ENCODE measurements at places on chromosomes 1 and 21. TPM values are rescaled to one million over a fixed set of nuclear protein-coding genes. Genes with fewer than 3 reads are reported as not detected.

DNA sequence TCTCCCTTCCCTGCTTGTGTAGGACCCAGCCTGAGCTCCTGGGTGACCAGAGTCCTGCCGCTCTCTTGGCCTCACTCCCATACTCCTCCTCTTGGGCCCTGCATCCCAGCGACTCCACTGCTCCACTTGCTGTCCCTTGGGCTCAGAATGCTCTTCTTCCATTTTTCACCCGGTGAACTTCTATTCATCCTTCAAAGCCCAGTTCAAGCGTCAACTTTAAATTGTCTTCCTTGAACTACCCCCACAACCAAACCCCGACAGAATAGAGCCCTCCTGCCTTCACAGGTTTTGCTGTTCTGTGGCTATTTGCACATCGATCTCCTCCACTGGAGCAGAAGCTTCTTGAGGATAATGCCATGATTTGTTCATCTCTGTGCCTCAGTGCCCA lies 215.4 kb upstream of the EDN2 start:
- DNase-seq, result no peak

DNA sequence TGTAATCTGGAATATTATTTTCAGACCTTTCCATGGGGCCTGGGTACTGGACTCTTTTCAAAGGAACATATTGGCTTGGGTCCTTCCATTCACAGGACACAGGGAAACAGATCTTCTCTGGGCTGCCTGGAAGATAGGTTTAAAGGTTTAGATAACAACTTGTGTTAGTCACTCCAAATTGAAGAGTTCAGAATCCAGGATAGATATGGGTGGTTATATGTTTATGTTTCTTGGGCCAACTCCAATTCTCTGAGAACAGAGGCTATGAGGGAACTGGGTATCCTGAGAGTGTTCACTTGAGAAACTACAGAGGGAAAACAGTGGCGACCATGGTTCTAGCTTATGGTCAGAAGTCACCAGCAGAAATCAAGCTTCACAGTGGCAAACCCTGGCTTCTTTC lies 8.7 kb upstream of the PIGM start:
- DNase-seq, result no peak

DNA sequence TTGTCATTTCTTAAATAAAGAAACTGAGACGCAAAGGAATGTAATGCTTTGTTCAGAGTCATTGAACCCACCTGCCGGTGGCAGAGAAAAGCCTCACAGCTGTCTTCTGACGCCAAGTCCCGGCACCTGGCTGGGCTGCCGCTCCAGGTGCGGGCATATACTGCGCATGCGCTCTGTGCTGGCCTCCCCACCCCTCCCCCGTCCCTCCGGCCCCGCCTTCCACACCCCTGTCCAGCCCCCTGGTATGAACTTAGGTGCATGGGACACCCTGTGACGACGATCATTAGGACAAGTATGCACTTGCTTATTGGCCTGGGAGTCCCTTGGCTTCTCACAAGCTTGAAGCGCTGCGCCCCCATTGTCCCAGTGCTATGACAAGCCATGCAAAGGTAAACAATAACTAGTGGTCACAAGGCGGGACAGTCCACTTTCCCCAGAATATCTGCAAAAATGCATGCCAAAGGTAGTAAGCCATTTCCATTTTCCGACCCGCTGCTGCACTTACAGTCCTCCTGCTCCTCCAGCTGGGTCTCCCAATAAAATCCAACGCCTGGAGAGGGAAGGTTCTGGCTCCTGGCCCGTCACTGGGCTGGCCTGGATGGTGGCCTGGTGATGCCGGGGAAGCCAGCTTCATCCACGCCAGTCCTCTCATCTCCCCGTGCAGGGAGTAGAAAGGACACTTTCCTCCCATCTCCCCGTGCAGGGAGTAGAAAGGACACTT lies 100.4 kb downstream of the PSMG1 start:
- DNase-seq, result no peak

DNA sequence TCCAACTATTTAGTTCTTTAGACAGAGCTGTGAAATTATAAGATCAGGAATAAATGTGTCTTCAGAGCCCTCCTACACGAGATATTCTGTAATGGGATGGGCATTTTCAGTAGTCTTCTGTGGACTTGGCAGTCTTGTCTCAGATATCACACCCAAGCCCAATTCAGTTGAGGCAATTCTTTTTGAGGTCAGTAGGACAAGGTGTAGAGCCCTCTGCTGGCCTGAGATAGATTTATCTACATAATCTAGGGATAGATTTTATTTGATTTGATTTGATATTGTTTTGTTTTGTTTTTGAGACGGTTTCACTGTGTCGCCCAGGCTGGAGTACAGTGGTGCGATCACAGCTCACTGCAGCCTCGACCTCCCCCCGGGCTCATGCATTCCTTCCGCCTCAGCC lies 77.5 kb downstream of the FMN2 start:
- peak; percentile 31 for DNase-seq

DNA sequence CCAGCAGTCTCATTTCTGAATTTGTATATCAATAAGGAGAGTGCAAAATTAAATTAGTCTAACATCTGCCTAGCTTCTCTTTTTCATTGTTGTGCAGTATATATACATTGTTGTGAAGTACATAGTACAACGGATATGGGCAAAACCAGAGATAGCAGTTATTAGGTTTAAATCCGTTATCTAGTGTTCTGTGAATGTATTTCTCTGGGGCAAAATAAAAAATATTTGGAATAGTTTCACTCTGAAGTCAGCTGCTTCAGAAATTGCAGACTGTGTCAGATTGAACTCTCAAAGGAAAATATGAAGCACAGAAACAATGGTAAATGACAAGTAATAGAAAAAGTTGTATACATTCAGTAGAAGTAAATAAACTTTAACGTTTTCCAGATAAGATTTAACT lies 836.5 kb upstream of the CXADR start:
- no peak for DNase-seq

DNA sequence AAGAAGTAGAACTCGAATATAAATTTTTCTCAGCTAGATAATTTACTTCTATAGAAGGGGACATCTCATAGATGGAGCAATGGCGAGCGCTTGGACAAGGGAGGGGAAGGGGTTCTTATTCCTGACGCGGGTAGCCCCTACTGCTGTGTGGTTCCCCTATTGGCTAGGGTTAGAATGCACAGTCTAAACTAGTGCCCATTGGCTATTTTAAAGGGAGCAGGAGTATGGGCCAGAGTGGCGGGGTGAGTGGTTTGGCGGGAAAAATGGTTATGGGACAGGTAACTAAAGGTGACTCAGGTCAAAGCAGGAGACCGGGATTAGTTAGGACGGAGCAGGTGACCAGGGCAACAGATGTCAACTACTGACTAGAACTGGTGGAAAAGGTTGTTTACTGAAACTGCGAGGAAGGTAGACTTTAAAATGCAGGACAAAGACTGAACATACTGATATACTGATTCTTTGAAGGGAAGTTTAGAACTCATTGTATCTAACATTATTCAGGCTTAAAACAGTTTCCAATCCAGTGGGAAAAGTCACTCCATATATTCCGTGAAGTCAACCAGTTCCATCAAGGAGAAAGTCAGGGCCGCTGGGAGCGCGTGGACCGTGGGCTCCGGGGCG lies 940 bp upstream of the ATAD3A start:
- peak; percentile 20 for DNase-seq

GRCh38 chr21:44920694-44921604 lies at the start of gene ITGB2:
Gene ITGB2, minus strand, starts transcription at chr21:44920899. Its CDS starts 10,117 bp downstream, at chr21:44910782.
- DNase-seq, result no peak

DNA sequence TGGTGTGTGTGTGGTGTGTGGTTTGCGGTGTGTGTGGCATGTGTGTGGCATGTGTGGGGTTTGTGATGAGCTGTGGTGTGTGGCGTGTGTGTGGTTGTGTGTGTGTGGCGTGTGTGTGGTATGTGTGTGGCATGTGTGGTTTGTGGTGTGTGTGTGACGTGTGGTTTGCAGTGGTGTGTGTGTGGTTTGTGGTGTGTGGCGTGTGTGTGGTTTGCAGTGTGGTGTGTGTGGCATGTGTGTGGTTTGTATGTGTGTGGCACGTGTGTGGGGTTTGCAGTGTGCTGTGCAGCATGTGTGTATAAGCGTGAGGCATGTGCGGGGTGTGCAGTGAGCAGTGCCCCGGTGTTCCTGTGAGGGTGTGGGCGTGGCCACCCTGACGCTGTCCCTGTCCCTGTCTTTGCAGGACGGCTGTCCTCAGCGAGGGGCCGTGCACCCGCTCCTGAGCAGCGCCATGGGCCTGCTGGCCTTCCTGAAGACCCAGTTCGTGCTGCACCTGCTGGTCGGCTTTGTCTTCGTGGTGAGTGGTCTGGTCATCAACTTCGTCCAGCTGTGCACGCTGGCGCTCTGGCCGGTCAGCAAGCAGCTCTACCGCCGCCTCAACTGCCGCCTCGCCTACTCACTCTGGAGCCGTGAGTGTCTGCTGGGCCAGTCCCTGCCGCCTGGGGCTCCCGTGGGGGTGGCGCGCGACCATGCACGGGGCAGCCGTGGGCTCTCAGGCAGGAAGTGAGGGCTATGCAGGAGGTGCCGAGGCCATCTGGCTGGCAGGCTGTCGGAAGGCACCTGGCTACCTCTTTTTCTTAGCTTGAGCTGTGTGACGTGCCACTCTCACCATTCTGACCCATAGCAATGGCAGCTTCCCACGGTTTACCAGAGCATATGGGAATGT lies 52.6 kb upstream of the TRAPPC10 start:
- no peak for DNase-seq

GRCh38 chr1:55707196-55707595 lies 492.0 kb upstream of the USP24 start:
- no peak for DNase-seq

GRCh38 chr1:197862671-197863070 lies 39.8 kb upstream of the C1orf53 start:
- DNase-seq, result peak; percentile 7

GRCh38 chr1:79042117-79042516 lies 35.6 kb upstream of the ADGRL4 start:
- peak; percentile 86 for DNase-seq

DNA sequence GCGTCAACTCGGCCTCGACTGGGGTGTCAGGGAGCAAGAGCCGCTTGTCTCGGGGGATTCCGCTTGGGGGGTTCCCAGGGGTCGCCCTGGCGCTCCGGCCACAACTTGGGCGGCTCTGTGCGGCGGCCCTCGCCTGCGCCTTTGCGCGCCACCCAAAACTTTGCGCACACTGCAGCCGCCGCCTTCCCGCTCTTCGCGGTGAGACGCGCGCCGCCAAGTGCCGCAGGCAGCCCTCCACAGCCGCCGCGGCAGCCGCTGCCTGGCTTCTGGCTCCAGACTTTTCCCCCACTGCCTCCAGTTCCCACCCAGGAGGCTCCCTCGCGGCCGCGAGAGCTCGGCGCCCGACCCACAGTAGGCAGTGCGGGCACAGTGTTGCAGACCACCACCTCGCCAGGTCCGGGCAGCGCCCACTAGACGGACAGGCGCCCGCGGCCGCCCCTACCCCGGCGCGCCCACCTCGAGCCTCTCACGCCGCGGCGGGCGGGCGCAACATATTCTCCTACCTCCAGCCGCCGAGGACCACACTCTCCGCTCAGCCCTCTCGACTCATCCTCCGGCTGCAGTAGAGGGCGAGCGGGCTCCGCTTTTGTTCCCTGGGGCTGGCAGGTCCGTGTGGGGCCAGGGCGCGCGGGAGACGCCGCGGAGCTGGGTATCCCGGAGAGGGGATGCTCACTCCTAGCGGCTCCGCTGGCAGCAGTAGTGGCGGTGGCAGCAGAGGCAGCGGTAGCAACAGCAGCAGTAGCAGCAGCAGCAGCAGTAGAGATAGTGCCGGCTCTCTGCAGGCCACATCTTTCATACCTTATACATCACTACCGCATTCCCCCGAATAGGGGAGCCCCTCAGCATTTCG lies 296.6 kb downstream of the OMA1 start:
- DNase-seq, result peak; percentile 66

Gene AK5
- polyA plus RNA-seq, result 67.6 TPM

Gene AJAP1
- polyA plus RNA-seq, result 0.03 TPM

DNA sequence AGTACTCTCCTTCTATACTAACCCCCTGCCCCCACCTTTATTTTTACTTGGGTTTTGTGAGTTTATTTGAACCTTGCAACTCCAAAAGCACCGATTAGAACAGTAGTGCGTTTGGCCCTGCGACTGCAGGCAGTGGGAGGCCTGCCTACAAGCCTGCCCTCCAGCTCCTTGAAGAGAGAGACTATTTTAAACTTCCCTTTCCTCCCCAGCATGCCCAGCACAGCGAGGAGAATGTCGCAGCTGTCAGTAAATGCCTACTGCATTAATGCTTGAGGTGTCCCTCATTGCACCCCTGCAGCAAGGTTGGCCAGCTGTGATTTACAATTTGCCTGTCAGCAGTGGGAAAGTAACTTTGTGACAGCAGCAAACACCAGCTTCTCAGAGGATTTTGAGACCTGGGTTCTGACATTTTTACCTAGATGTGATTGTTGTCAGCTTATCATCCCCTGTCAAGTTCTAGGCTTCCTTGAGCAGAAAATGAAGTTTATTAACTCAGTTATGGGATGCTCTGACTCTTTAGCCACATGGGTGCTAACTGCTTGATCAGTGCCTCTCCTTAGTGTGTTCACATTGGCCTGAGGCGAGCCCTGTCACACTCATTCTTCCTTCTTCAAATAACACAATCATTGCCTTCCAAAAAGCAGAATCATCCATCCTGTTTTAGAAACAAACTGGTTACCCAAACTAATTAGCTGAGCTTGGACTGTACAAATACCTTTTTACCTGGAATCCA lies 170.6 kb downstream of the PDE4B start:
- no peak for DNase-seq

GRCh38 chr1:182335771-182336566 lies 55.6 kb downstream of the GLUL start:
- DNase-seq, result no peak

Gene SEMA4A
- polyA plus RNA-seq, result 0.27 TPM

Gene VPS13D
- 14.6 TPM for polyA plus RNA-seq
